ENCODE measurements at places on chromosomes 12 and 14.

- peak; percentile 81 for DNase-seq
These were observed 25.0 kb upstream of the HSPB8 start for GRCh38 chr12:119153477-119154434.

GRCh38 chr12:71469258-71469750 is 29.7 kb downstream of the LGR5 start:
- no peak for DNase-seq

GRCh38 chr12:63917864-63918799 is 73.6 kb downstream of the SRGAP1 start:
- DNase-seq, result no peak

- no peak for DNase-seq
These were observed 871 bp upstream of the COQ5 start for GRCh38 chr12:120529641-120530417.

DNA sequence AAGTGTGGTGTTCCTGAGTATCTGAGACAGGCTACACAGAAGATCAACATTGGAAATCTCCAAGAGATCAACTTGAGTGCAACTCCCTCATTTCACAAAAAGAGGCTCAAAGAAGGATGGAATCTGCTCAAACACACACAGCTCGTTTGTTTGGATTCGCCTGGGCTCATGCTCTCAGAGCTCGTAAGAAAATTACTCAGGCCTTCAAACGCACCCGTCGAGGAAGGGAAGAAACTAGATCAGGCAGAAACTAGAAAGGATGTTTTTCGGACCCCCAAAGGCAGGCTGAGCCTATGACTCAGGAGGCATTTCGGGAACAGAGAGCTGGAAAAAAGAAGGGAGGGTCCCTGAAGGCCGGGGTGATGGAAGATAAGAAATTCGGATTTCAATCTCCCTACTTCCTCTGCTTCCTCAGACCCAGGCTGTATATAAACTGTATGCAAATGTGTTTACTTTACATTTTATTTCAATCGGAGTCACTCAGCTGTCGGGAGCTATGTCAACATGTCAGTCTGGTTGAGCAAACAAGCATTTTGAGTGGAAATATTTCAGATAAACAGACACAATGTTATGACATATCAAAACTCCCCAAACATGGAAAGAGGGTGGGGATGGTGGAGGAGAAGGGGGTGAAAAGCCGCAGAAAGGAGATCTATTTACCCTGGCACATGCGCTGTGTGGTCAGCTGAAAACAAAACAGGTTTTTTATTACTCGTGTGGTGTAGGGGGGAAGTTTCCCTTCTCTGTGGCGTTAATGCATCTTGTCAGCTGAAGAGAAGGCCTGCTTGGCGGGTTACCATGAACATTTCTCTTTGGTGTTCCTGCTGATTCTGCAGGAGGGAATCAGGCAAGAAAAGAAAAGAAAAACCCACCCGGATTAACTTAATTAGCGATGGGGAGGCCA is 129.1 kb upstream of the TBX3 start:
- DNase-seq, result no peak

DNA sequence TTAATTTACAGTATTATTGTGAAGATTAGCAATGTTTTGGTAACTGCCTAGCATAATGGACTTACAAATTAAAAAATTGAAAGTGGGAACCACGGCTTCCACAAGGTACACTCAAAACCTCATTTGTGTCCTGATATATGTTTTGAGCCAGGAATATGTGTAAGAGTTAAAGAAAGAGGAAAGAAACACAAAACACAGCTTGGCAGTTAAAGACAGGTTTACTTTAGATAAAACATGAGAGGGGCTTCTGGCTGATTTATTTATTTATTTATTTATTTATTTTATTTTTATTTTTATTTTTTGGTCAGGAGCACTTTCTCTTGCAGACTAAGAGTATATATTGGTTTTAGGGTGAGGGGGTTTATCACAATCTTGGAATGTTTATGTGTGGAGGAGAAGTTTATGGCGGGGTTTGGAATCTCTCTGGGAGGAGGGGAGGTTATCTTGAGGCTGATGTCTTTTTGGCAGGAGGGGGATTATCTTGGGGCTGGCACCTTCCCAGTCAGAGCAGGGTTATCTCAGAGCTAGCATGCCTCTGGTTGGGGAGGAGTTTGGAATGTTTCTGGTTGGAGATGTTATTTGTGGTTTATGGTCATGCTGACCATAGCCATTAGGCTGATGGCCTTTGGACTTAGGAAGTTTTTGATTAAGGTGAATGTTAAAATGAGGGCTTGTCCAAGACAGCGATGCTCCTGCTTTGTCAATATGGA is 436.7 kb downstream of the DAD1 start:
- no peak for DNase-seq

- no peak for DNase-seq
These were observed 4.4 kb upstream of the TBX3 start for GRCh38 chr12:114688256-114688845.

DNA sequence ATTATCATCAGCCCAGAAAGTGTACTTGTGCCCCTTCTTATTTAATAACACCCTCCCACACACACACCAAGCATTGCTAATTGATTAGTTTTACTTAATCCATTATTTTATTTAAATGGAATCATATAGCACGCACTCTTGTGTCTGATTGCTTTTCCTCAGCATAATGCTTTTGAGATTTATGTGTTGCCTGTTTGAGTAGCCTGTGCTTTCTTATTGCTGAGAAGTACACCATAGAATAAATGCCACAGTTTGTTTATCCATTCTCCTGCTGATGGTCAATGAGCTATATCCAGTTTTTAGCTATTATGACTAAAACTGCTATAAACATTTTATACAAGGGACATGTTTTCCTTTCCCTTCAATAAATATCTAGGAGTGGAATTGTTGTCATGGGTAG is 409.9 kb upstream of the PDE3A start:
- DNase-seq, result no peak
